ENCODE measurements at places on chromosomes 2 and 18.

- DNase-seq, result no peak
Measured at GRCh38 chr2:212692466-212692865, 153.9 kb upstream of the ERBB4 start.

GRCh38 chr2:197517150-197517549 lies 1.3 kb downstream of the MOB4 start:
- no peak for DNase-seq

GRCh38 chr2:39215545-39215944 lies 28.2 kb downstream of the CDKL4 start:
- no peak for DNase-seq

DNA sequence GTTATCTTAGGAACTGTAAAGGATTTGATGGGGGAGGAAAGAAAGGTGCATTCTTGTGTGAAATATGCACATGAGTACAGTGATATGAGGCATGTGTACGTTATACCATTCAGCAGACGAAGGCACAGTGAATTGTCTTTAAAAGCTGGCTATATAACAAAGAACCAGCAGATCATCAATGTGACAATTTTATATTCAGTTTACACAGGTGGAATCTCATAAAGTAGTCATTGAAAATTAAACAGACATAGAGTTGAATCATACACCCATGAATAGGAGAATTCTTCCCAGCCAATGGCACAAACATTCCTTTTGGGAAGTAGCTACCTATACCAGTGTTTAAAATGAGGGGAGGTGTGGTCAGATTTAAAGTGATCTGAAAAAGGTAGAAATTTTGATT lies 470.3 kb downstream of the DSC3 start:
- no peak for DNase-seq

- DNase-seq, result no peak
Measured at GRCh38 chr2:217969588-217969987, 33.2 kb downstream of the TNS1 start.

GRCh38 chr2:233832414-233832813 lies 21.9 kb downstream of the HJURP start:
- DNase-seq, result no peak

GRCh38 chr2:220811115-220811514 lies 761.0 kb downstream of the EPHA4 start:
- no peak for DNase-seq

DNA sequence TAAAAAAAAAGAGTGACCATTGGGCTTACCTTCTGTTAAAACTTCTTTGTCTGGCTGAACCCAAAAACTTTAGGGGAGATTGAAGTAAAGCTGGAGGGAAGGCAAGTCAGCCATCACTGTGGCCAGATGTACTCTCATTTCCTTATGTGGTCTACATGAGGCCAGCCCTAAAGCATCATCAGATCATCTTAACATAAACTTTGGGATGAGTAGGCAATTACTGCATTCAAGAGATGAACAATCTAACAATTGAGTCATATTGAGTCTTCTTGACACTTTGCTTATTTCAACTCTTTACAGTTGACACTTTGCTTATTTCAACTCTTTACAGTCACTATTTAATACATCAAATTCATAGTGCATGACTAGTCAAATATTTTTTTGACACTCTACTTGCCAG lies 155.6 kb downstream of the QPCT start:
- no peak for DNase-seq

DNA sequence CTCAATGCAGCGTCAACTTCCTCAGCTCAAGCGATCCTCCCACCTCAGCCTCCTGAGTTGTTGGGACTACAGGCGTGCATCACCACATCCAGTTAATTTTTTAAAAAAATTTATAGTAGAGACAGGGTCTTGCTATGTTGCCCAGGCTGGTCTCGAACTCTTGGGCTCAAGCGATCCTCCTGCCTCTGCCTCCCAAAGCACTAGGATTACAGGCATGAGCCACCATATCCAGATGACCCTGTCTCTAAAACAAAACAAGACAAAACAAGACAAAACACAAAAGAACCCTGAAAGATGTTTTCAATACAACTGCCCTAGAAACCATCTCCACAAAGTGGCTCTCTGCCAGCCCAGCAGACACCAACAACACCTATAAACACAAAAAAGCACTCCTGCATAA lies 31.4 kb downstream of the ANKRD29 start:
- DNase-seq, result no peak

DNA sequence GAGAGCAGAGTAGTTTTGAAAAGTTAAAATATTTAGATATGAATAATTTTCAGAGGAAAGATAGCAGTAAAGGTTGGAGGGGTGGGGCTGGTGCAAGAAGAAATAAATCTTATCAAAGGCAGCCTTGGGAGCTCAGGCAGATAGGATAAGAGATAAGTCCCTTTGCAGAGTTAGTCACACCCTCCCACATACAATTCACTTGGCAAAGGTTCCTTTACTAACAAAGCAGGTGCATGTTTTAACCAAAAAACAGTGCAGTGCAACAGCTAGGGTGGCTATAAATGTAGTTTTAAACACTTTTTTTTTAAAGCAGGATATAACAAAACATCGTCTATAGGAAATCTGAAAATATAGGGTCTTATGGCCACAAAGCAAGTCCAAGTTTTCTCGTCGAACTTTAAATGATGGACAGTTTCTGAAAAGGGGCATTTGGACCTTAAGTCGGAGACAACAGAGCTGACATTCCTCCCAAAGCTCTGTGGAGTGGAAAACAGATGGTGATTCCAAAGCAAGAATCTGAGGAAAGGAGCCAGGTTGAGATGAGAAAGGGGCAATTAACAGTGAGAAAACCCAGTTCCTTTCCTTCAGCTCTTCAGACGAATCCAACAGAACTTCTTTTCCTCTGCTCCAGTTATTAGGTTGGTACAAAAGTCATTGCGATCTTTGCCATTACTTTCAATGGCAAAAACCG lies 53.0 kb downstream of the EPHA4 start:
- peak; percentile 47 for DNase-seq

GRCh38 chr2:65708086-65708485 lies 275.7 kb upstream of the SPRED2 start:
- DNase-seq, result no peak

DNA sequence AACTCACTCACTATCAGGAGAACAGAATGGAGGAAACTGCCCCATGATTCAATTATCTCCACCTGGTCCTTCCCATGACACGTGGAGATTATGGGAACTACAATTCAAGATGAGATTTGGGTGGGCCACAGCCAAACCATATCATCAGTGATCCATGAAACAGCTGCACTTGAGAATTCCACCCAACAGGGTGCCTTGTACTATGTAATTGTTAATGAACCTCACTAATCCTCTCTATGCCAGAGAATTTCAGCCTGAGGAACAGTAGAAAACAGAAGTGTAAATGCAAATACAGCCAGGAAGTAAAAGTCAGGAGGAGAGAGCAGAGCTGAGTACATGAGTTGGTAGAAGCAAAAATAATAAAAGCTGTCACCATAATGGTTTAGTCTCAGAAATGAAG lies 261.4 kb downstream of the EPHA4 start:
- no peak for DNase-seq

- no peak for DNase-seq
Measured at GRCh38 chr2:148660999-148661398, 16.4 kb downstream of the EPC2 start.

GRCh38 chr18:4394700-4395099 lies 60.4 kb downstream of the DLGAP1 start:
- no peak for DNase-seq

- no peak for DNase-seq
Measured at GRCh38 chr2:25437881-25438662, 96.3 kb upstream of the DNMT3A start.

GRCh38 chr2:30445266-30445821 lies 1.7 kb upstream of the LCLAT1 start:
- DNase-seq, result no peak

- DNase-seq, result no peak
Measured at GRCh38 chr2:15119722-15120175, 441.4 kb downstream of the NBAS start.

- DNase-seq, result no peak
Measured at GRCh38 chr18:48645427-48646002, 106.7 kb downstream of the CTIF start.

DNA sequence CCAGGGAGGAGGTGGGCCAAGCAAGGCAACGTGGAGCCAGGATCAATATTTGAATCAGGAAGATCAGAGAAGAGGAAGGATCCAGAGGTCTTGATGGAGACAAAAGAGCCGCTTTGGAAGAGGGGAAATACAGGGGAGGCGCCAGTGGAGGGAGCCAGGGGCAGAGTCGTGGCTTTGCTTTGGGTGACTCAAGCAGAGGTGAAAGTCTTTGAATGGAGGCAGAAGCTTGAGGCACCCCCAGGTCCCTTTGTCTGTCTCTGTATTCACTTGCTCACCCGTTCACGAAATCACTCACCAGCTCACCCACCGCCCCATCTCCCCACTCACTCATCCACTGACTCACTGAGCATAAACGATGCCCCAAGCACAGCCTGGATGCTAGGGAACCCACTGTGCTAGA lies 134.1 kb downstream of the ACOXL start:
- DNase-seq, result no peak

DNA sequence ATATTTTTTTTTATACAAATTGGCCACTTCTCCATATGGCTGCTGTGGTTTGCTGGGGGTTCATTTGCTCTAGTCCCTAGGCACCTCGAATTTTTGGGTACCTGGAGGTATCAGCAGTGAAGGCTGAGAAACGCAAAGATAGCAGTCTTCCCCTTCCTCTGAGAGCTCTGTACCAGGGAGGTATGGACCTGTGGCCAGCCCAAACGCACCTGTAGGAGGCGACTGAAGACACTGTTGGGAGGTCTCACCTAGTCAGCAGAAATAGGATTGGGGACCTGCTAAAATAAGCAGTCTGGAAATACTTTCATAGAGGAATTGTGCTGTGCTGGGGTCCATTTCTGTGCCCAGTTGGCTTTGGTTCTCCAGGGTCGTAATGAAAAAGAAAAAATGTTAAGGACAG lies 292.2 kb upstream of the CYP26B1 start:
- no peak for DNase-seq

DNA sequence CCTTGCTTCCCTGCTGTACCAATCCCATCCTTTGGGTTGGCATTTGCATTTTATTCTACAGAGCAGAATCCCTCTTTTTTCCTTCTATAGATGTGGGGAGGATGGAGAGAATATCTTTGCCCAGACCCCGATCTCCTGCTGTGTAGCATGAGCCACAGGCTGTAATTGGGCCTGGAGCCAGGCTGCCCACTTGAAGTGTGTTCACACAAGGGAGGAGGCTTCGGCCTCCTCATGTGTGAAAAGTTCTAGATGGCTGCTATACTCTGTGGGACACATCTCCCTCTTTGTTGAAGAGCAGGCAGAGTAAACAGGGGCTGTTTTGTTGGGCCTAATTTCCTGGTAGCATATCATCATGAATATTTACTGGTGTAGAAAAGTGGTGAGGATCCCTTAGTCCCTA lies 126.3 kb downstream of the XRCC5 start:
- no peak for DNase-seq

DNA sequence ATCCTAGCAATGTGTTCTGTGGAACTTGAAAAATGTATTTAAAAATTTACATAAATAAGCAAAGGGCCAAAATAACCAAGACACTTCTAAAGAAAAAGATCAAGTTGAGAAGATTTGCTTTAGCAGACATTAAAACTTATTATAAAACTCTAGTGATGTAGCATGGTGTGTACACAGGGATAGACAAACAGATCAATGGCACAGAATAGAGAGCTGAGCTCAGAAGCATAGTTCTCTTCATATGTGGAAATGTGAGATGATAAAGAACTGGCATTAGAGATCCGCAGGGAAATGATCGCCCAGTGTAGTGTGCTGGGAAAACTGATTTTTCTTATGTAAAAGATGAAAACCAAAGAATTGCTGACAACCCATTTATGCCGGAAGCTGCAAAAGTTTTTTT lies 39.4 kb downstream of the SERPINB8 start:
- DNase-seq, result no peak

- no peak for DNase-seq
Measured at GRCh38 chr18:3872641-3873040, 422.7 kb downstream of the TGIF1 start.

- DNase-seq, result peak; percentile 53
Measured at GRCh38 chr18:9516437-9517064, 41.2 kb downstream of the RALBP1 start.

DNA sequence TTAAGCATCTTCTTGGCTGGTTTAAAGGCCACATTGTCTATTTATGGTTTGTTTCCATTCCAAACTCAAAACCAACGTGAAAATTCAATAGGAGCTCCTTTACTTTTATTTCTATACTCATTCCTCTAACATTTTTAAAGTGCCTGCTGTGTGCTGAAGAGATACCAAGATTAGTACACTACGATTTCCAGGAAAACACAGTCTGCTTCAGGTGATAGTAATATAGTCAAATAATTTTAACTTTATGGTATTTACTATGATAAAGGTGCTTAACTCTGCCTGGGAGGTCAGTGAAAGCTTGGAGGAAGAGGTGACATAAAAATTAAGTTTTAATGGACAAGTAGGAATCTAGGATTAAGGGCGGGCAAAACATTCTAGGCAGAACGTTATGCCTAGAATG lies 121.4 kb downstream of the KIAA1328 start:
- DNase-seq, result no peak

- no peak for DNase-seq
Measured at GRCh38 chr2:215171796-215172195, 33.4 kb upstream of the ABCA12 start.

- DNase-seq, result no peak
Measured at GRCh38 chr2:173979751-173980351, 14.7 kb upstream of the SP3 start.

GRCh38 chr2:127516041-127516762 lies 10.1 kb downstream of the IWS1 start:
- DNase-seq, result no peak

- DNase-seq, result no peak
Measured at GRCh38 chr2:26290001-26290400, 45.3 kb downstream of the HADHB start.

DNA sequence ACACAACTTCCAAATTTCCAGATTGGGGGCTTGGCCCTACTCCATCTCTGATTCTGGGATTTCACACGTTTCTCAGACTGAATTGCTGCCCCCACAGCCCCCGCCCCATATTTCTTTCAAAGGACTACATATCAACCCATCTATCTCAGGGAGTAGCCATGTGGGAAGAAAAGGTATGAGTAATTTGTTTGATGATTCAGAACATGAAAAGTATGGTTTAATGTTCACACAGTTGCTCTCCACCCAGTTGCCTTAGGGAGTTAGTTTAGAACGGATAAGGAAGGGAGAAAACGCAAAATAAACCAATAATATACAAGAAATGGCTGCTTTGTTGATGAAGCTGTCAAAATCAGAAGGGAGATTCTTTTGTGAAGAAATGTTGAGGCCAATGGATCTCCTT lies 145.1 kb downstream of the PIEZO2 start:
- DNase-seq, result no peak

DNA sequence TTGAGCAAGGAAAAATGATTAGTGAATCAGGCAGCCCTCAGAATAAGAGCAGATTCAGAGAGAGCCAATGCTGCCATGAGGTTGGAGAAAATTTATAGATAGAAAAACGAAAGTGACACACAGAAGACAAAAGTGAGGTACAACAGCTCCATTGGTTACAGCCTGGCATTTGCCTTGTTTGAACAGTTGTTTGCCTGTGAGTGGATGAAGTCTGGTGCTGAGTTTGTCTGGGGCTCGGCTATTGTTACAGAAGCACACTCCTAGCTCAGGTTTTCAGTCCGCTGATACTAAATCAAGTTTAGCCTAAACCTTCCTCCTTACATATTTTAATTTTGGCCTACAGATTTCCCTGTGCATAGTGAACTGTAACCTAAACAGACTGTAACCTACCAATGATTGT lies 387.8 kb upstream of the RAB12 start:
- no peak for DNase-seq
